ENCODE measurements at places on chromosomes 4 and X.
A peak's percentile ranks its signal among the peaks of the same experiment; 100 is the strongest.

DNA sequence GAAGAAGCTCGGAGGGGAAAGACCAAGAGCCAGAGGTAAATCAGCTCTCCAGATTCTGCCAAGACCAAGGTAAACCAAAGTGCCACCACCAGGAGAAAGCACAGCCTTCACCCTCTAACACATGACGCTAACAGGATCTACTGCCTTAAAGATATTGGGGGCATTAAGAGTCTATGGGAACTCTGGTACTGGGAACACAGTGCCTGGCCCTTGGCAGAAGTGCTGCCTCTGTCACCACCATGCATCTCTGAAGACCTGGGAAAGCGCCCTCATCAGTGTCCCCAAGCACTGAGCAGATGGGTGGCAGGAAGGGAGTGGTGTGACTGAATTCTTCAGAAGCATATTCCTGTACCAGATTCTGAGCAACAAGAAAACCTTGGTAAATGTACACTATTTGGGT, 1.3 kb downstream of the QDPR start:
- no peak for DNase-seq

GRCh38 chr4:145808021-145808650, 128.2 kb downstream of the C4orf51 start:
- peak; percentile 61 for DNase-seq

DNA sequence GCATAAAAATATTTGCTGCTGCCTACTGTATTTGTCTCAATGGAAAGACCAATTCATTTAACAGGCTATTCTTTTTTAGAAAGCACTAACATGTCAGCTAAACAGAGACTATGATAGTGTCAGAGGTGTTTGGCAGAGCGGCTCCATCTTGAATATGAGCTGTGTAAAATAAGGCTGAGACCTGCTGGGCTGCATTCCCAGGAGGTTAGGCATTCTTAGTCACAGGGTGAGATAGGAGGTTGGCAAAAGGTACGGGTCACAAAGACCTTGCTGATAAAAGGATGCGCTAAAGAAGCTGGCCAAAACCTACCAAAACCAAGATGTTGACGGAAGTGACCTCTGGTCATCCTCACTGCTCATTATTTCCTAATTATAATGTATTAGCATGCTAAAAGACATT, 41.8 kb downstream of the NPY5R start:
- DNase-seq = no peak

- no peak for DNase-seq
These were observed 547.0 kb downstream of the STIM2 start for GRCh38 chr4:27407616-27408015.

DNA sequence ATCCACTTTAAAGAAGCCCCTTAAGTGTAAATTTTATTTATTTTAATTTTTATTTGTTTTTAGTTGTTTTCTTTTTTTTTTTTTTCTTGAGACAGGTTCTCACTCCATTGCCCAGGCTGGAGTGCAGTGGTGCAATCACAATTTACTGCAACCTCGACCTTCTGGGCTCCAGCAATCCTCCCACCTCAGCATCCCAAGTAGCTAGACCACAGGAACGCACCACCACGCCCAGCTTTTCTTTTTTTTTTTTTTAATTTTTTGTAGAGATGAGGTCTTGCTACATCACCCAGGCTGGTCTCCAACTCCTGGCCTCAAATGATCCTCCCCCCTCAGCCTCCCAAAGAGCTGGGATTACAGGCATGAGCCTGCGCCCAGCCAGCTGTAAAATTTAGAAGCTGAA, 6.0 kb downstream of the SAT1 start:
- DNase-seq = no peak

- DNase-seq = no peak
These were observed 59.5 kb upstream of the CRMP1 start for GRCh38 chr4:5952286-5952974.

DNA sequence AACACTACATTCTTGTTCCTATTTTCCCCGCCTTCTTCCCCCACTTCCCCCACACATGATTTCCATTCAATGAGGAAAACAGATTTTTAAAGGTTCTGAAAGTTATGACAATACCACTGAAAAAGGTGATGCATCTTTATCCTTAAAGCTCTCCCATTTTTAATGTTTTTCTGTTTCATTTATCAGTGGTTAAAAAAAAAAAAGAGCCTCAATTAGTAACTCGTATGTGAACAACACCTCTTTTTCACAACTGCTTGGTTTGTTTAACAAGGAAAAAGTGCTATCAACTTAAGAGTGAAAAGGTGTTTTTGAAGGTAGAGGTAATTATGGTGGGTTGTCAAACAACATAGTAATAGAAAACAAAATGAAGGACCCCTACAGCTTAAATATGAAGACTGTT, 8.2 kb upstream of the CAMK2D start:
- no peak for DNase-seq

- no peak for DNase-seq
These were observed 296.7 kb upstream of the CASK start for GRCh38 chrX:42220083-42220482.

DNA sequence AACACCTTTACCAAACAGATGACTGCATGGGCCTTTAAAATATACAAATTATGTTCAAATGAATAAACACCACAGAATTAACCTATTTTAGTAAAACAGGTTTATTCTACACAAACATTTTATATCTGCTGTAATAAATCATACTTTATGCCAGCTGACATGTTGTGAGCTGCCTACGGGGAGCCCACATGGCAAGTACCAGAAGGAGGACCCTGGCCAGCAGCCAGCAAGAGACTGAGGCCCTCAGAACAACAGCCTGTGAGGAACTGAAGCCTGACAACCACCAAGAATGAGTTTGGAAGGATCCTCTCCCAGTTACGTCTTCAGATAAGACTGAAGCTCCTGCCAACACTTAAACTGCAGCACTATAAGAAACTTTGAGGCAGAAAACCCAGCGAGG, 377.0 kb downstream of the PDGFC start:
- no peak for DNase-seq

DNA sequence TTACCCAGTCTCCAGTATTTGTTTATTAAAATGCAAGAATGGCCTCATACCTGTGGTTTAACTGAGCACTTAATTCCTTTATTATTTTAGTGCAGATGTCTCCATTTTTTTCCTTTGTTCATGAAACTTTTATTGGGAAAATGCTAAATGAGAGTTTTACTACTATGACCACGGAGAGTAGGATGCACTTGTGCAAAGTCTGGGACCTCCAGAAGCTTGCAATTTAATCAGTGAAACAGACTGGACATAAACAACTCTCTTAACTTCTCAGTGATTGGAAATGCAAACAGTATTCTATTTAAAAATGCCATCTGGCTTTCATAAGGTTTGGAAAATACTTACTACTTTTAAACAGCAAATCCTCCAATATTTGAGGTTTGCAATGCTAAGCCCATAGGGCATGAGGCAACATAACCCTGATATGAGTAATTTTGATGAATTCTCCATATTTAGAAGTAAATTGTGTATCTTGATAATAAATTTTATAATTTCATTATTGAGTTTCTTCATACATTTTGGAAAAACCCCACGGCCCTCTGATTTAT, 718.7 kb upstream of the MAGEB2 start:
- DNase-seq = no peak

- no peak for DNase-seq
These were observed 72.4 kb downstream of the DCLK2 start for GRCh38 chr4:150150629-150151062.

DNA sequence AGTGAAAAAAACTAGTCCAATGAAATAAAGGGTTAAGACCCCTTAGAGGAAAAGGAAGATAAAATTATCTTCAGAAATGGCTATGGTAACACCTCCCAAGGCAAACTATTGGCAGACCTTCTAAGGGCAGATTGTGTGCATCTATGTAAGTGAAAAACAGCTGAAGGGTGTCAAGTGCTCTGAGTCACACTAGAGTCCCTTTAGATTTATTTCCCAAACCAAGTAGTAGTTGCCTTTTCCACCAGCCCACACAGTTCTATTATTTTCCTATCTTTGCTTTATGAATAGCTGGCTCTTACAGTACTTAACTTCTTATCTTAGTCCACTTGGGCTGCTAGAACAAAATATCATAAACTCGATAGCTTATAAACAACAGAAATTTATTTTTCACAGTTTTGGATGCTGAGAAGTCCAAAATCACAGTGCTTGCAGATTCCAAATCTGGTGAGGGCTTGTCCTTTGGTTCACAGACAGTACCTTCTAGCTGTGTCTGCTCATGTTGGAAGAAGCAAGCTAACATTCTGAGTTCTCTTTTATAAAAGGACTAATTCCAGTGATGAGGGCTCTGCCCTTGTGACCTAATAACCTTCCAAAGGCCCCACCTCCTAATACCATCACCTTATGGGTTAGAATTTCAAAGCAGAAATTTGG, 143.6 kb downstream of the GRID2 start:
- no peak for DNase-seq

DNA sequence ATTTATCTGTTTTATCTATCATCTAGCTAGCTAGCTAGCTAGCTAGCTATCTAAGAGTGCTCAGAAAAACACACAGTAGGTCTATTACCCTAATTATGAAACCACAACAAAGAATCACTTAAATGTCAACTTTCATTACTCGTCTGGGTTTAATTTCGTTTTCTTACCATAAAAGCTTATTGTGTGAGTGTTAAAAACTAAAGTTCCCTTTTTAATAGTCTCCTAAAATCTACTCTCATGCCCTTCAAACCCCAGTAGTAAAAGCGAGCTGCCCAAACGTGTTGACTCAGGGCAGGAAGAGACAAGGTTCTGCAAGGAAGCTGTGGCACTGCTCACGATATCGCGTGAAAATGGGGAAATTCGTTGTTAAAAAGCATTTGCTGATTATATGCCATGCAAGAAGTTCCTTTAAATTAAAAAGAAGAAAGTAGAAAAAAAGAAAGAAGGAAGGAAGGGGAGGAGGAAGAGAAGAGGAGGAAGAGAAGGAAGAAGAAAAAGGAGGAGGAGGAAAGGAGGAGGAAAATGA, 595 bp downstream of the MBNL3 start:
- DNase-seq = no peak

DNA sequence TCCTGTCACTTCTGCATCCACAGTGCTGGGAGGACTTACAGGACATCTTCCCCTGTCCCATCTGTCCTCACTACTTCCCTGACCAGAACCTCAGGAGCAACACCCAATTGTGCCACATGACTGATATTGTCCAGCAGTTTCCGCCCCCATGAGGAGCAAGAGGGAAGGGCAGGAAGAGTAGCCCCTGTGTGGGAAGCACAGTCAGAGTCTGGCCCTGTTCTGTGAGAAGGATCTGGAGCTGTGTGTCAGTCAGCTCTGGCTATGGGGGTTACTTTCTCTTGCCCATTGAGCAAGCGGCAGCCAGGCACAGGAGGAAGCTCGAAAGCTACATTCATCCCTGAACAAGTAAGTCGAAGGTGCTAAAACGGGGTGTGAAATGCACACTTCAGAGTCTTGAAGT, 14.8 kb upstream of the TRIM60 start:
- DNase-seq = no peak

- no peak for DNase-seq
These were observed 82.2 kb upstream of the BMP2K start for GRCh38 chr4:78693777-78694456.

- no peak for DNase-seq
These were observed 4.0 kb upstream of the SLC10A6 start for GRCh38 chr4:86853209-86853608.

GRCh38 chrX:31099536-31100090, 27.8 kb upstream of the FTHL17 start:
- no peak for DNase-seq

DNA sequence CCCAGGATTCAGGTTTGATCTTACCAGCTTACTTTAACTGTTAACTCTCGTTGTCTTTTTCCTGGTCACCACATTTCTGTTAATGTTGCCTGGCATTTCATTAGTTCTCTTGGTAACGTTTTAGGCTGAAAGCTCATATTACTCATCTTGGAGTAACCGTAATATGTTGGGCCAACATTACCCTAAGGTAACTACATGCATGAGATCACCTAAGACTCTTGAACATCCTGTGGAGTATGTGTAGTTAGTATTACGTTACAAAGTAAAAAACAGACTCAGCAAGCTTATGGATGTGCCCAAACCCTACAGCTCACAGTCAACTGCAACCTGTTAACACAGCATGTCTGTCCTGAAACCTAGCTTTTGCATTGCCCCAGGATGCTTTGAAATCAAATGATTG, 203.3 kb upstream of the HS3ST1 start:
- no peak for DNase-seq

DNA sequence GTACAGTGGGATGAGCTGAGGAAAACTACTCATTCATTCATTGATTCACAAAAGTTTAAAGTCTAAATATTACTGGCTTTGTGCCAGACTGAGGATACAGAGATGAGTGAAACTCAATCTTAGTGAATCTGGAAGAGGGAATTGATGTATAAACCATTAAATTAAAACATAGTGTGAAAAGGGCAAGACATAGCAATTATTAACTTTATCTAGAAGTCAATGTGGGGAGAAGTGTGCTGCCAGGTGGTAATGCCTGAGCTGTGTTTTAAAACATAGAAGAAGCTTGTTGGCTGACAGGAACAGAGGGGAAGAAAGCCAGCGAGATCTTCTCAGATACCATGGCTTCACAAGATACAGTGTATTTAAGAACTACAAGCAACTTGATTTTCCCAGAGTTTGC, 153.4 kb downstream of the BMPR1B start:
- DNase-seq = no peak

- no peak for DNase-seq
These were observed 2.8 kb downstream of the SFRP2 start for GRCh38 chr4:153785910-153786721.

DNA sequence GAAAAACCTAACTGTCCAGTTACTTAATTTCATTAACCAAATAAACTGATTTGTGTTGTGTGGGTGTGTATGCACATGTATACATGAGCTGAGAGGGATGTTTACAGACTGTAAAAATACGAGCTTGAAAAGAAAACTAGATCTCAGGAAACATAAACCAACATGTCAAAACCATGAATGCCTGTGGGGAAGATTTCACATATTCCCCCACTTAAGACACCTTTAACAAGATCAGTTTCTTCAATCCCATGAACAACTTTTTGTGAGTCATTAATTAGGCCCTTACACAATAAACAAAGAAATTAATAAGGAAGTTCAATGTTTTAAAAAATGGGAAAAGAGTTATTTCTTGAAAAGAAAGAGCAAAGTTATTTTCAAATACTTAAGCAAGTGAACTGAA, 170.8 kb downstream of the ZNF674 start:
- no peak for DNase-seq

DNA sequence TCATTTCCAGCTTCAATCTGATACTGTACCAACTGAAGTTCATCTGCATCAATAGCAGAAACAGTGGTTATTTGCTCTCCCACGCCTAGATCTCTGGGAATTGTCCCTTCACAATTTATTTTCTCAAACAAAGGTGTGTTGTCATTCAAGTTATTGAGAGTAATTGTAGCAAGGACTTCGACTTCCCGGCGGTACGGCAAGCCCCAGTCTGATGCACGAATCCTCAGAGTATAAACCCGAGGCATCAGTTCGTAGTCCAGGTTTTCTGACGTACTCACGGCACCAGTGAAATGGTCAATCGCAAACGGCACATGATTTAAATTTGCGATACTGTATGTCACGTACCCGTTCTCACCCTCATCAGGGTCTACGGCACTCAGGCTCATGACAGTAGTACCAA, 15.7 kb downstream of the FAT1 start:
- DNase-seq = no peak

- peak; percentile 5 for DNase-seq
These were observed 204.9 kb downstream of the GBA3 start for GRCh38 chr4:22897520-22898108.

GRCh38 chr4:152937336-152938236, 1.5 kb downstream of the FHDC1 start:
- no peak for DNase-seq

- DNase-seq = no peak
These were observed 49.6 kb downstream of the HPF1 start for GRCh38 chr4:169707958-169708643.

- DNase-seq = peak; percentile 77
These were observed at the start of gene HCFC1 for GRCh38 chrX:153971450-153972367. HCFC1 (minus strand) TSS chrX:153971818; CDS start chrX:153970840, 978 bp downstream.
